Naive thymus-derived CD8-positive, alpha-beta T cell (primary cell): ENCODE measurements at places on chromosomes 16 and 17.

- DNase-seq = no peak
Observed at GRCh38 chr17:62937606-62938005, 28.4 kb upstream of the TANC2 start.

GRCh38 chr17:77841742-77842527, 116.6 kb upstream of the TNRC6C start:
- DNase-seq = no peak

DNA sequence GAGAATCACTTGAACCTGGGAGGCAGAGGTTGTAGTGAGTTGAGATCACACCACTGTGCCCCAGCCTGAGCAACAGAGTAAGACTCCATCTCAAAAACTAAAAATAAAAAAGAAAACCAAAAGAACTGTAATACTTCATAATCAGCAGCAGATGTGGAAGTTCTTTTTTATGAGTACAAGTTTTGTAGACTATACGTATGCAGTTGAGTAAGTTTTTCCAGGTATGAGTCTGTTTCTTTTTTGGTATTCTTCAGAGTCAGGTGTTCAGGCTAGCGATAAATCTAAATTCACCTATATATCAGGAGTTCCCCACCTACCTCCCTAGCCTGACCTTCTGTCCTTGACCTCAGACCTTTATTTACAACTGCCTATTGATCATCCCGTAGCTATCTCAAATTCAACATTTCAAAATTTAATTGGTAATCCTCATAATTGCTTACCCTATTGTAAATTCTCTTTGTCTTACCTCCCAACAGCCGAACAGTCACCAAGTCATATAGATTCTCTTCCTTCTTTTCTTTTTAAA, 10.7 kb downstream of the DCTN5 start:
- no peak for DNase-seq

DNA sequence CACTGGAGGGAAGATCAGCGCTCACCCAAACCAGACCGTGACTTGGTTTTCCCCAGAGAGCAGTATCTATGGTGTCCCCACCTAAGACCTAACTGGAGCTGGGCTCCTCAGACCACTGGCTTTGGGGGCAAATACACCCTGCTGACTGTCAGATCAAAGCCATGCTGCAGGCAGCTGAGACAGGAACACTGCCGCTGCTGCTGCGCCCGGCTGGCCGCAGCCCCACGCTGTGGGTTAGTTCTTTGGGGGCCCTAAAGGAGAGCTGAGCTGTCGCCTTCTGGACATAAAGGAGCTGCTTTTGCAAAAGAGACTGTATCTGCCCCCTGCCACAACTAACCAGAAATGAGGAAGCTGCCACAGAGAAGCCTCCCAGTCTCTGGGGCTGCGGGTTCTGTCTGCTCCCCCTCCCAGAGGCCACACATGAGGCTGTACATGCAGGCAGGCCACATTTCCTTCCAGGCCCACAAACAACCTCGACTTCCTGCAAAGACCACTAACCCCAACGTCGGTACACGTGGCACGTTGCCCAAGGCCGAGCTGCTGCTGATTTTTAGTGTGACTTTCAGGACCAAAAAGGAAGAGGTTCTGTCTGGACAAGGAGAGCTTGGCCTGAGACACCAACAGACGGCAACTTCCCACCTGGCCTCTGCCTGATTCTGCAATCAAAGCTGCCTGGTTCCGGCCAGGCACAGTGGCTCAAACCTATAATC, 18.2 kb upstream of the ABR start:
- peak; percentile 66 for DNase-seq

- no peak for DNase-seq
Observed at GRCh38 chr17:8189041-8189710, 804 bp downstream of the BORCS6 start.

DNA sequence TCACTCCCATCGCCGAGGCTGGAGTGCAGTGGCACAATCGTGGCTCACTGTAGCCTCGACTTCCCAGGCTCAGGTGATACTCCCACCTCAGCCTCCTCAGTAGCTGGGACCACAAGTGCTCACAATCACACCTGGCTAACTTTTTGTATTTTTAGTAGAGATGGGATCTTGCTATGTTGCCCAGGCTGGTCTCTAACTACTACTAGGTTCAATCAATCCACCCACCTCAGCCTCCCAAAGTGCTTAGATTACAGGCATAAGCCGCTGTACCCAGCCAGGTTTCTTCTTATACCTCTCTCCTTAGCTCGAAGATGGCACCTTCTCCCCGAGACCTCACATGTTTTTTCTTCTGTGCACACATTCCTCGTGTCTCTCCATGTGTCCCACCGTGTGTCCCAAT, 3.0 kb downstream of the TSPAN10 start:
- DNase-seq = no peak

DNA sequence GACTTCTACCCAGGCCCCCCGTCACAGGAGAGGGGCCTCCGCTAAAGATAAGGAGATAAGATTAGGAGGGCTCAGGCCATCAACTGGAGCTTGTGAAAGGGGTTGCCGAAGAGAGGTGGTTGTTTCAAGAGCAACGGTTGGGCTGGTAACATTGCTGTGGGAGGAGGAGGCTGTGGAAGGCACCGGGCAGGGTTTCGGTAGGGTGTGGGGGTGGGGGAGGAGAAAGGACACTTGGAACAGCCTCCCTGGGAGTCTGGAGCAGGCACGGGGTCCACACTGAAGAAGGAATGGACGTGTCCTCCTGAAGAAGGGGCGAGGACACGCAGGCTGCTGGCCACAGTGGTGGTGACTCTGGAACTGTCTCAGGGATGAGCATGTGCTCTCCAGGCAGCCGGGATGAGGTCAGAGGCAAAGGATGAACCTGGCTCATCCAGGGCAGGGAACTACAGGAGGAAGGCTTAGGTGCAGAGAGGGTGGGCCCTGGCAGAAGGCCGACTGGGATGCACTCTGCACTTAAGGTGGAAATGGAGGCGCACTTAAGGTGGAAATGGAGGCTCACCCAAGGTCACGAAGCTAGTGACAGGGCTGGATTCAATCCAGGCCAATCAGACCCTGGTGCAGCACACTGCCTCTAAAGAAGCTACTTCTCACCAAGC, 1.2 kb upstream of the EPX start:
- DNase-seq = no peak

GRCh38 chr16:31535737-31536136, 8.0 kb downstream of the AHSP start:
- no peak for DNase-seq

DNA sequence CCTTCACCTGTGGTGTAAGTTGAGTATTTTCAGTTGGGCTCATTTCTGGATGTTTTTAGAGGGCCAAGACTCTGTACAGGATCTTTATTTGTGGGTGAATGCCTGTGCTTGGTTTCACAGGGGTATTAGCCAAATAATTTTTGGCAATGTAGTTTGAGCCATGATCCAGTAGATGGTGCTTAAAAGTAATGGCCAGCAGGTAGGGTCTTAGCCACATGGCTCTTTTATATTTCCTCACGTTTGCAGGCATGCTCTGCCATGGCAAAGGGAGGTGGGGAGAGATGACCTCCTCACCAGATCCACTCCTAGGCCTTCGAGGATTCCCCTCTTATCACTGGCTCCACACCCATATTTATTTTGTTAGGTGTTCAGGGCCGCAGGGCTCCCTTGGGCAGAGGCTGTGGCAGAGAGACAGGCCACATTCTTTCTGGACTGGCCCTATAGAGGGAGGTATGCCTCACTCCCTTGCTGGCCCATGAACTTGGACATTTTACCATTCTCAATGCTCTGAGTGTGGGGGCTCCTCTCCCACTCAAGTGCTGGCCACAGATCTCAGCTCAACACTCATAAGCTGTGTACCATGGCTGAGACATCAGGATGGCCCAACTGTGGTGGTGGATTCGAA, 417.1 kb downstream of the XYLT1 start:
- DNase-seq = no peak

- DNase-seq = no peak
Observed at GRCh38 chr17:13743906-13744305, 142.2 kb upstream of the HS3ST3A1 start.

DNA sequence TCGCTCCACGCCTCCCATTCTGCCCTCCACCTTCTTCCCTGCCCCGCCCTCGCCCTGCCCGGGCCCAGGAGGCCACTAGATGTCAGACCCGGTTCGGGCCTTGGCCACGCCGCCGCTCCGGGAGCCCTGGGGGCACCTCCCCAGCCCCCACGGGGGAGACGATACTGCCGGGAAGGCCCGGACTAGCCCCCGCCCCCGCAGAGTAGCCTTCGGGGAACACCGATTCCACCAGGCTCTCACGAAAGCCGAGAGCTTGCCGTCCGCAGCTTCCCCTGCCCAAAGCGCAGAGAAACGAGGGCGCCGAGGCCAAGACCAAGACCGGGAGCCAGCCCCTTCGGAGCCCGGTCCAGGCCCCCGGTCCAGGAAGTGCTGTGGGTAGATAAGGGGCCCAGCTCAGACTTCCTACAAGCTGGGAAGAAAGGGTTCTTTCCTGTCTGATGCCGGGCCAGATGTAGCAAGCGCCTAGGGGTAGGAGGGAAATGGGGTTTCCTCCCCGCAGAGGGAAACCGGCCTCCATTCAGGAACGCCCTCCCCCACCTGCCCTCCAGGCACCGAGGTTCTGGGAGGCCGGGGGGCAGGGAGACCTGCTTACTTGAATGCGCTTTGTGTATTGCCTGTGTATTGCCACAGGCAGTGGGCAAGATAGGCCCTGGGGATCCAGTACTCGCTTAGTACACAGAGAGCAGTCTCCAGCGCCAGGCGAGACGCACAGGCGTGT, 806 bp upstream of the CYB561 start:
- DNase-seq = peak; percentile 18

DNA sequence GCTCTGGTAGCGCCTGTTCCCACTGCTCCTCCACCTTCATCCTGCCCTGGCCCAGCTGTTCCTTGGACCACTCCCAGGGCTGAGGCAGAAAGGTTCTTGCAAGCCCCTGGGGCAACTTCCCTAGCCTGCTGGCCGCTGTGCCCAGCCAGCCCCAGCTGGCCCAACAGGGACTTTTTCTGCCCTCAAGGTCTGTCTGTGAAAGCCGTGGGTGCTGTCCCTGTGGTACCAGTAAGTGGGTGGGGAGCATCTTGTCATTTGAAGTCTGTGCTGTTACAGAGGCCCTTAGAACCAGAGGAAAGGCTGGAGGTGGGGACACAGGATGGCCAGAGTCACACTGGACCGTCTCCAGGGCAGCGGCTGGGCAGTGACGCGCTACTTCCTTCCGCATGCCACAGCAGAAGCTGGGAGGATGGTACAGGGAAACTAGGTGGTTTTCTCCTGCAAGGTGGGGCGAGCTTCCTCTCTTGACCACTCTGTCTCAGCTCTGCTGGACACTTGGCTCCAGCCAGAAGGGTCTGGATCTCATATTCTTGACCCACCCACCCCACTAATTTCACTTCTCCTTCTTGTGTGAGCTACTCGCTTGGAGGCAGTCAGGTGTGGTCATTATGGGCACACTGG, 87.8 kb downstream of the PLCG2 start:
- no peak for DNase-seq

DNA sequence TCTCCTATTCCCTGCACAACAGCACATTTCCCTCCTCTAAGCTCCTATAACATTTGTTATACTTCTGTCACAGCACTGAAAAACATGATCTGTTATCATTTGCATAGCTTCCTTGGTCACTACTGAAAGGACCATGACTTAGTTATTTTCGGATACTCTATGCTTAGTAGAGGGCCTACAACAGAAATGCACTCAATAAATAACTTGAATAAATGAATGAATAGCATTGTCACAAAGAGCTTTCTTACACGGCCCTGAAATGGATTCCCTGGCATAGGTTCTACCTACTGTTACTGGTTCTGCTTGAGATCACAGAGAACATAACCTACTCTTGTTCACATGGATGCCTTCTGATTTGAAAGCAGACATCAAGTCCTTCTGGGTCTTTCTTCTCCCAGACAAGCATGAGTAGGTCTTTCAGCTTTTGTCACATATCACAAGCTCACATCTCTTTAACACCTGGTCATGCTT, 41.6 kb downstream of the MYO1D start:
- no peak for DNase-seq

DNA sequence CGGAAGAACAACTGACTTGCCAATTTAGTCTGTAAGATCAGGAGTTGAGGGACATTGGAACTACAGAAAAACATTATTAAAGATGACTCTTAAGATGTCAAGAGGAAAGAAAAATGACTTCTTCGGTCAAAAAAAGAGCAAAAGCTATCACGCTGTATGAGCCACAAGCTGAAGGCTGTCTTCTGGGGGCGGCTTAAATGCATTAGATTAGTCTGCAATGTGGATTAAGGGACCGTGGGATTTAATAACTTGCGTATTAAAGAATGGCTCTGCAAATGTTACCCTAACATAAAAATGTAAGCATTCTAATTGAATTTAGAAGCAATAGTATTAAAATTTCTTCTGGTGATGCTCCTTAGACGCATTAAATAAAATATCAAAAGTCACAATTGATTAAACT, 108.6 kb downstream of the PITPNC1 start:
- no peak for DNase-seq

DNA sequence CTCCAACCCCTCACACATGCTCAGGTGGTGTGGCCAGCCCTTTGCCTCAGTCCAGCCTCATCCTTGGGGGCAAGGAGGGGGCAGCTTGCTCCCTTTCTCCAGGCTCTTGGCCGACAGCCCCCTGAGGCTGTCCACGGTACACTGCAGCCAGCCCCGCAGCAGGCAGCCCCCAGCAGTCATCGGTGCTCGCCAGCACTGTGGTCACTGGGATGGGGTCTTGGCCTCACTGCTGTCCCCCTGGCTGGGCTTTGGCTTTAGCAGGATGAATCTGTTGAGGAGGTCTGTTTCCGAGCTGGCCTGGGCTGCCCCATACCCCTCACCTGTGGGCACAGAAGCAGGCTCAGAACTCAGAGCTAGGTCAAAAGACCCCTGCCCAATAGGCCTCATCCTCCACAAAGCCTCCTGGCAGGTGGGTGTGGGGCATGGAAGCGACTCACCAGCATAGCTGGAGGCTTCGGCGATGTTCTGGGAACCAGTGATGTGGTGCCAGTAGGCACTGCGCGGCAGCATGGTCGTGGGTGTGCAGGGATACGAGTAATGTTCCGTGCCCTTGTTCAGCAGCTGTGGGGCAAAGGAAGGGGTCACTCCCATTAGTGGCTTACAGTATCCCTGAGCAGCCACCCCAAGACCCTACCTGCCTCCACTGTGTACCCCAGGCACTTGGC, 10.8 kb downstream of the POLR2C start:
- DNase-seq = no peak

DNA sequence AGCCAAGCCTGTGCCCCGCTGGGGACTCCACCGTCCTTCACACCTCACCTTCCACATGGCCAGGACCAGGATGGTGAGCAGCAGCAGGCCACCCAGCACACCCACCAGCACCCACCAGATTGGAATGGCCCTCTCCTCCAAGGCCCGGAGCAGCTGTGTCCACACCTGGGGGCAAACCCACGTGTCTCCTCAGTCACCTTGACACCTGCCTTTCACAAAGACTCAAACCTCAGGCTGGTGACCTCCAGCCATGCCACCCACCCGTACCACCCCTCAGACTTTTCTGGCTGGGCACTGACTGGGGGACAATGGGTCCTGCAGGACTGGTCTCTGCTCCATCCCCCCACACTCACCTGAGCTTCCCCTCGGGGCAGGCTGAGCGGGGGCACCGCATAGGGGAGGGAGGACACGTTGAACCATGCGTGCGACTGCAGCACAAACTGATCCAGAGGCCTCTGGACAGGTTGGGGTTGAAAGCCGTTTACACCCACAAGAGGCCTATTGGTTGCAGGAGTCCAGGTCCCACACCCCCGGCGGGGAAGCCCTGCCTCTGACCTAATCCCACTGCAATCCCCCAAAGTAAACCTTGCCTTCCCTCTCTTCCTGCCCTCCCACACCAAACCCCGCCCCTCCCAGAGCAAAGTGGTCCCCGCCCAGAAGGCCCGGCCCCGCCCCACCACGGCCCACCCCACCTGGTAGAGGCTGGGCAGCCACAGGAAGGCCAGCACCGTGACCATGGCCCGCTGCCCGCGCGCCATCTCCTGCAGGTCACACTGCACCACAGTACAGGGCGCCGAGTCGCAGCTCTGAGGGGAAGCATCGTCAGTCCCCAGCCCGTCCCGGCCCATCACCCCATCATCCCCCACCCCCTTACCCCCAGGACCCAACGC, 10.9 kb upstream of the FAM171A2 start:
- no peak for DNase-seq
